Foreskin melanocyte (primary cell): ENCODE measurements at places on chromosomes 7 and 10.
A peak's percentile ranks its signal among the peaks of the same experiment; 100 is the strongest.

GRCh38 chr7:83267141-83267631 lies 104.5 kb upstream of the PCLO start:
- DNase-seq = peak; percentile 29

DNA sequence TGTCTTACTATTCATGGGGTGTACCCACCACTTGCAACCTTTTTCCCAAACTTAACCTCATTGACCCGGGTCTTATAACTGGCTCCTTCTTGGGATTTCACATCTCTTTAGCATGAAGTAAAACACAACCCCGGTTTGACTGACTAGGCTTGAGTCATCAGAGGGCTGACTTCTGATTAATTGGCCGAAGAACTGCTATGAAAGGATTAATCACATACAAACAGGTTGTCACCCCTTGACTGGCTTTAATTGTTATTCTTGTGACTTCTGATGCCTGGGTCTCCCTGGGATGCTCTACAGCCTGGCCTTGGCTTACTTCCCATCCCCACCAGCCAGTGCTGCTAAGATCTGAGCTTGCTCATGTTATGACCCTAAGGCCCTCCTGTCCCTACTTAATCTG lies 8.8 kb upstream of the CRPPA start:
- no peak for DNase-seq

DNA sequence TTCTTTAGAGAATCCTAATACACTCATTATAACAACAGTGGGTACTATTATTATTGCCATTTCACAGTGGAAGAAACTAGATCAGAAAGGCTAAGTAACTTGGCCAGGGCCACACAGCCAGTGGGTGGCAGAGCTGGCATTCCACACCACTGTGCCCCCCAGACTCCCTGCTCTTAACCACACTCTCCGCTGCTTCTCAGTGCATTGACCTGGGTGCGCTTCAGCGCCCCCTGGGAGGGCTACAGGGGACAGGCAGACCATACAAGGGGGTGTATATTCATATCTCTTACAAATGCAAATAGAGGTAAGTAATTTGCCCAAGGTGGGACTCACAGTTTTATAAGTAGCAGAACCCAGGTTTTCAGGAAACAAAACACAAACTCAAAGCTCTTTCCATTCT lies 77.0 kb upstream of the NMT2 start:
- DNase-seq = no peak

DNA sequence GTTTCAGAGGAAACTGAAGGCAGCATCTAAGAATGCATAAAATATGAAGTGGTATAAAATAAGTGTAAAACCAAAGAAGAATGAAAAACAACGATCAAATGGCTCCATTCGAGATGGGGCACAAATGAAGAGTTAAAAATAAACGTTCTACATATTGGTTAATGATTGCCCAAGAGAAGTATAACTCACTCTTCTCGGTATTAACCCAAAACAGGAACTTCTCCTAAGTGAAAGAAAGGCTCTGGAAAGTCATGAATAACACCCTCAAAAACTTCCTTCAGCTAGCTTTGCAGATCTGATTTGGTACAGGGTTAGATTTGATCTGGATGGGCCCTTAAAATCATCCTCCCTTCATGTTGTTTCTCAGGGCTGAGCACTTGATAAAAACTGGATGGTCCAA lies 94.3 kb upstream of the ADO start:
- DNase-seq = no peak

GRCh38 chr10:33333260-33334101 lies 986 bp downstream of the NRP1 start:
- DNase-seq = no peak

DNA sequence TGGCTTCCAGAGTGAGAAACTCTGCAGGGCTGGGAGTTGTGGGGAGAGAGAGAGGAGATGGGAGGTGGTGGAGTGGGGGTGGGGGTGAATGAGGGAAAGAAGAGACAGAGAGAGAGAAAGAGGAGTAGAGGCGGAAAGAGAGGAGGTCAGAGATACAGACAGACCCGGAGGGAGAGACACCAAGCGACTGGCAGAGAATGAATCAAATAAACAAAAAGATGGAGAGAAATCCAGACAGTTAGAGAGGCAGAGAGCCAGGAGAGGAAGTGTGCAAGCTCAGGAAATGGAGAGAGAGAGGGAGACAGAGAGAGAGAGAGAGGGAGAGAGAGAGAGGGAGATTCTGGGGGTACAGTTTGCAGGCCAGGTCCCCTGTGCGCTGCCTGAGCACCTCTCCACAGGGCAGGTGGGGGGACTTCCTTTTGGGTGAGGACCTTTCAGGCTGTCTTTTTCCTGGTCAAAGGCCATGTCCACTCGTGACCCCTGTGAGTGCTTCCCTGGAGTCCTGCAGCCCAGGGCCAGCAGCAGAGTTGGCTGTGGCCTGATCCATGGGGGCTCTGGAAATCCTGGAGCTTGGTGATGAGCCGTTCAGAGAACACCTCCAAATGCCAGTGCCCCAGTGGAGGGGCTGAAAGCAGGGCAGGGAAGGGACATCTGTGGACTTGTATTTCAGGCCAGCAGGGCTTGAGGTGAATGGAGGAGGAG lies 25.0 kb upstream of the PCBD1 start:
- DNase-seq = no peak

DNA sequence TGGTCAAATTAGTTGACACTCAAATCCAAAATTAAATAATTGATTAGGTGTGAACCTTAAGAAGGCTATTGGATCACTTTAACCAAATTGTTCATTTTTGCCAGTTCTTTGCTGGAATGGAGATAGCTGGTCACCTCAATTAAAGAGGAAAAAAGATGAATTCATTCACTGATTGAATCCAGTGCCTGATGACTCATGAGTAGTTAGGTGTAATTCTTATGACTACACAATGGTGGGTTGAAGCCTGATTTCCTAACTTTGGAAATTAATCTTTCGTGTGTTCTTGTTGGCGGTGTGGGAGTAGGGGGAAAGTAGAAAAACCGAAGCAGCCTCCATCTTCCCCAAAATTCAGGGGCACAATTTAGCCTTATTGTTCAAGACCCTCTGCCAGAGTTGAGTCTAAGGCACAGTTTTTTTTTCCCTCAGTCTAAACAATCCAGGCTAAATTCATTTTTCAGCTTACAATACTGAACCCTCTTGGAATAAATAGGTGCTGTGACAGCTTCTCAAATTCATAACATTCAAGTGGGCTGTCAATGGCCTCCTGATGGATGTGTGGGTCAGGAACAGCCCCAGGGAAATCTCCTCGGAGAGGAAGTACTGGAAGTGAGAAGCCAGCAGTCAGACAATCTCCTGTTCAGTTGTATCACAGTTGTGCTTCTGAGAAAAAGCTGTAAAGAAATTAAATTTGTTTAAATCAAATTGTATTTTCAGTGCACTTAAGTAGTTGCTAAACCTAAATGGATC lies 356.6 kb downstream of the BBS9 start:
- peak; percentile 41 for DNase-seq

DNA sequence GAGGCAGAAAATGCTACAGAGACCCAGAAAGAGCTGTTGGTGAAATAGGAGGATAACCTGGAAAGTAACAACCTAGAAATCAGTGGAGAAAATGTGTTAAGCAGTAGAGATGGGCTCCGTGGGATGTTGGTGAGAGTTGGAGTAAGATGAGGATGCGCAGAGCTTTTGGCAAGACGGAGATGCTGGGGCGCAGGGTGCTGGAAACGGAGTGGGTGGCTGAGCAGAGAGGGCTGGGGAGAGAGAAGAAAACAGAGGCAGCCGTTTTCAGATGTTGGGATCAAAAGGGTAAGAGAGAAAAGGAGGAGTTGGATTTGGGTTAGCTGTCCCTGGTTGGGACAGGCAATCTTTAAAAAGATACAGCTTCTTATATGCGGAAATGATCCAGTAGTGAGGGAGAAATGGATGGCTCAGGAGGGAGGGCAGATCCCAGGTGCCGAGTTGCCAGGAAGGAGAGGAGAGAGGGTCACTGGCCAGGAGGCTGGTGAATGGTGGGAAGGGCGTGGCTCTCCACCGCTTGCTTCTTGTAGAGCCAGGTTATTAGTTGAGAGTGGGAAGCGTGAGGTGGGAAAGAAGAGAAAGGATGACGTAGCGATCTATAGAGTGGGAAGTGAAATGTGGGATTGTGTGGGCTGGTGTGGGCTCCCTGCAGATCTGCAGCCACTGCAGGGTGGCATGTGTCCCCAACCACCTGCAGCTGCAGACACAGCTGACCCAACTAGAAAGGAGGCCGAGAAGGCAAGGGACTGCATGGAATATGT lies 182.2 kb upstream of the SVIL start:
- DNase-seq = no peak

DNA sequence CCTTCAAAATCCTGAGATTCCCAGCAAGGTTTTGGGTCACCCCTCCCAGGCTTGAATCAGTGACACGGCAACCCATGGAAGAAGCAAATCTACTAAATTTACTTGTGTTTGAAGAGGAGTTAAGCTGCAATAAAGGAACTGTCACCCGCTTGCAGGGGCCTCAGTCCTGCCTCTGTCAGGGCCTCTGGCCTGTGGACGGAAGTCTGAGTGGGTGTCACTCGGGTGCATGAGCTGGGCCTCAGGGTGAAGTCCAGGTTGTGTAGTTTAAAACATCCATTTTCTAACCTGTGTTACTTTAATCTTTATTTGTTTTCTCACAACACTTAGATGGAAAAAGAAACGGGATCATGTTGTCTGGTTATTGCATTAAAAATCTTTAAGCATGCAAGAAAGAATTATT lies 234.9 kb downstream of the ADARB2 start:
- DNase-seq = no peak

DNA sequence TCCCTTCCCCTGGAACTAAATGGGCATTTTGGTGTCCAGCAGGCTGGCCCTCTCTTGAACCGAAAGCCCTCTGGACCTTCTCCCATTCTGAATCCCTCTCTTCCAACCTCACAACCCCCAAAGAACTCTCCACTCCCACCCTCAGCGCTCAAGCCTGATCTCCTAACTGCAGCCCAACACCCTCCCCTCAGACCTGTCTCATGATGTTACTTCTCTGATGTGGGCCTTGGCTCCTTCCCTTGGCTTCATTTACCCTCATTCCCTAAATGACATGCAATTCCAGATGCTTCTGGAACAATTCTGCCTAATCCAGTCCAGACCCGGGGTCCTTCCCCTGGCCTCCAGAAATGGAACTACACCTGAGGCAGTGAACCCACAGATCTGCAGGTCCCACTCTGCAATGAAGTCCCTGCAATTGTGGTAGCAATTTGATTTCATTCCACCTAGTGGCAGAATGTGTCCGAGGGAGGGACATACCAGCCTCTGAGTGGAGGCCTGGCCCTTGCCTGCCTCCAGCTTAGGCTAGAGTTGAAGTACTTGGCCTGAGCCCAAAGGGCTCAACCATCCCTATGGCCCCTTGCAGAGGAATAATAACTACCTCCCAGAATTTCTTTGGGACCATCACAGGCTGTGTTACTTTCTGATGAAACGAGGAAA lies 4.1 kb upstream of the CEP41 start:
- no peak for DNase-seq

DNA sequence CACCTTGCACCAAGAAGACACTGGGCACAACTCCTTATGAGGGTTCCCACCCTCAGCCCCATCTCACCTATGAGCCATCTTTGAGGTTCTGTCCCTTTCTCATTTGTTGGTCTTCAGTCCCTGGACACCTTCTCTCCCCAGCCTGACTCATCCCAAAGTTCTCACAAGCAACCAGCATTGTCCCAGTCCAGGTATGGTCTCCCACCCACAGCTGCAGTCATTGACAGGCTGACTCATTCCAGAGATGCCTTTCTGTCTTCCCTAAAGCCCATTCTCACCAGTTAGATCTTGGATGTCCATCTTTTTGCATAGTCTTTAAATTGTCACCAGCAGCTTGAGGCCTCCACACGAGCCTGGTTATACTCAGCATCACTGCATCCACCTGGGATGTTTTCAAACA lies 26.7 kb upstream of the BMPR1A start:
- no peak for DNase-seq

- DNase-seq = no peak
Measured at GRCh38 chr7:51309361-51310130, 7.1 kb downstream of the COBL start.

GRCh38 chr7:85074-85882 lies 107.1 kb upstream of the FAM20C start:
- DNase-seq = no peak

- no peak for DNase-seq
Measured at GRCh38 chr7:2759736-2760097, 71.7 kb downstream of the AMZ1 start.

DNA sequence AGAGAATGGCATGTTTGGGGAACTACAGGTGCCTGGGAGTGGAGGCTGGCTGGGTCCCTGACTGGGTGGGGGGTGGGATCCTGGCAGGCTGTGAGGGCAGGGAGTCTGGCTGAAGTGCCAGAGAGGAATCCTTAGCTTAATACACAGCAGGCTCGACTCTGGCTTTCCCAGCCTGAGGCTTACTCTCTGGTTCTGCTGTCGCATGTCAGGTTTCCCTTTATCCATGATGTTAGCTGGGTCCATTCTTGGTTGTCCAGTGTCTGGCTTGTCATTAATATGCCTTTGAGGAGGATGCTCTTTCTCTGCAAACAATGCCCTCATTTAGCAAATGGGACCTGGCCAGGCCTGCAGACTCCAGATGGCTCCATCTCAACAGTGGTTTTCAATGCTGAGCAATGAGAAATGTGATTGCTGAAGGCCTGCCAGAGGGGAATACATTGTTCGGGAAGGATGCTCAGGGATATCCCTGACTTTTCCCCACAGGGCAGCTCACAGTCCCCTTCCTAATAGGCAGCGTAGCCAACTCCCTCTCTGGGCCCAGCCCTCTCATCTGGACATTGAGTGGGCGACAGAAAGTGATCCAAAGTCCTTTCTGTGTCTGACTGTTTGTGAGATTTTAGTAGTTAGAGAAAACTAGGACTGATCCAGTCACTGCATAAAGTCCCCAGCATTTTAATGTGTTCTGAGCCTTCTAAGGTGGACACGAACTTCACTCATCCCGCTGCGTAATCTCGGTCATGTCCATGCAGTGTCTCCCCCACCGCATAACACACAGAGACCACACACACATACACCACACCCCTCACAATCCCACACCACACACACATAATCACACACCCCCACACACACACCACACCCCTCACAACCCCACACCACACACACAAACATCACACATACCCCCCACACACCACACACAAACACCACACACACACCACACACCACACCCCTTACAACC lies 124.9 kb downstream of the ANLN start:
- peak; percentile 31 for DNase-seq

- DNase-seq = no peak
Measured at GRCh38 chr7:131722371-131722770, 165.9 kb upstream of the PODXL start.

DNA sequence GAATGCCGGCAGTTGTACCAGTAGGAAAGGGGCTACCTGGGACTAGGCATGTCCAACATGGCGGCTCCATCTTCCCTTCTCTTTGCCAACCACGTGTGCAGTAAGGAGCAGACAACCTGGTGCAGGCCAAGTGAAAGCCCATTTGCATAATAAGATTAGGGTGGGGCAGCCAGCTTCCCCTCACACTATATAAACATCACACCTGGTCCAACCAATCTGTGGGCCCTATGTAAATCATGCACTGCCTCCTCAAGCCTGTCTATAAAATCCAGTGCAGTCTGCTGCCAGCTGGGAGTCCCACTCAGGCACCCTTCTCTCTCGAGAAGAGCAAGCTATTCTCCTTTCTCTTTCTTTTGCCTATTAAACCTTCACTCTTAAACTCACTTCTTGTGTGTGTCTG lies 429.3 kb downstream of the CALN1 start:
- DNase-seq = no peak

GRCh38 chr7:123936388-123936787 lies 11.3 kb downstream of the SPAM1 start:
- DNase-seq = no peak
